ENCODE measurements at places on chromosomes 7 and 10.

DNA sequence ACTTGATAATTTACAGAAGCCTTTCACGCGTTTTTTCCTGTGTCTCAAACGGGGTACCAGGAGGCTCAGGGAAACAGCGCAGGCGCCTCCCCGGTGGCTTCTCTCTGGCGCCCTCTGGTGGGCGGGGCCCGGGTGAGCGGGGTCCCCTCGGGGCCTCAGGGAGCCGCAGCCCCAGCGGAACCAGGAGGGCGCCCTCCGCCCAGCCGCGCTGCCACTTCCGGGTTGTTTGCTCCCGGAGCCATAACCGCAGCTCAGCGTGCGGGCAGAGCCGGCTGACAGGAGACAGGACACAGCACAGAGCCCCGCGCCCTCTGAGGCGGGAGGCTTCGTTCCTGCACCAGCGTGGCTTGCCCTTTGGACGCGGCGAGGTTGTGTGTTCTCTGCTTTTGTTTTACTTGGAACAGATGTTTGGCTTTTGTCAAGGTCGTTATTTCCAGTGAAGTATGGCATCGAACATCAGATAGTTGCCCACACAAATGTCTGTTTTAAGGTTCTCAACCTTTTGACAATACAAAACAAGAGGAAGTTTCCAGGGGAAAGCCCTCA is 6.9 kb upstream of the CYP2E1 start:
- DNase-seq = no peak

DNA sequence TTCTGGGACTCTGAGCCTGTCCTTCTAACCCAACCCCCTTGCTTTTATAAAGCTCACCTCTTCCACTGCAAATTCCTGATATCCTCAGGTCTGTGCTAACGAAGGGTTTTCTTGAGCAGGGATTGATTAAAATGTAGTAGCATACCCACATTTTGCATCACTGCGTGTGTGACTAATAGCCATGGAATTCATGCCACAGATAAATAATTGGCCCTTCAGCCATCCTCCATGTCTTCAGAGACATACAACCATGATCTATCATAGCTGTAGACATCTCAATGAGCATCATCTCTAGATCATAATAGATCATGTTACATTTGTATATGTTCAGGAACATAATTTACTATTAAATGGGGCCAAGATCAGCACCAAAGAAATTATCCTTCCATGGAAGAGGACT is 990.3 kb downstream of the KCNMA1 start:
- DNase-seq = no peak

GRCh38 chr10:100182908-100183307 is 2.9 kb downstream of the ERLIN1 start:
- DNase-seq = no peak

GRCh38 chr10:97406064-97406463 is 4.9 kb upstream of the RRP12 start:
- DNase-seq = no peak

GRCh38 chr7:94384315-94384714 is 10.4 kb upstream of the COL1A2 start:
- no peak for DNase-seq

GRCh38 chr7:38746438-38746837 is 115.3 kb upstream of the AMPH start:
- no peak for DNase-seq

All from renal cortex interstitium (tissue), 15 donors.